ENCODE measurements at places on chromosomes 5 and 9.

DNA sequence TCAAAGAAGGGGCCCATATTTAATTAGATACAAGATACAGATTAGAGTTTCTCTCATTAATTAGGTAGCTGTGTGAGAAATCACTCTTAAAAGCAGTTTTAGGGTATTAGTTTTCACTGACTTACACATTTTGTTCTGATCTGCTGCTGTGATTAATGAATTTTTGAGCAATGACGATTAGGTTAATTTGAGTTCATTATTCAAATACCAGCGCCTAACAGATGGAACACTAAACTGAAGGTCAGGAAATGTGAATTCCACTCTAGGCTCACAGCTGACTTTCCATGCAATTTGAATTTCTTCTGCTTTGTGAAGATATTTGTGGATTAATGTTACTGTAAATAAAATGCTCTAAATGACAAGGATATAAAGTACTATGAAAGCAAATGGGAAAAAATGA, 380.6 kb downstream of the ADGRV1 start:
- peak; percentile 36 for DNase-seq

- no peak for DNase-seq
Observed at GRCh38 chr5:180334176-180334575, 19.0 kb downstream of the GFPT2 start.

DNA sequence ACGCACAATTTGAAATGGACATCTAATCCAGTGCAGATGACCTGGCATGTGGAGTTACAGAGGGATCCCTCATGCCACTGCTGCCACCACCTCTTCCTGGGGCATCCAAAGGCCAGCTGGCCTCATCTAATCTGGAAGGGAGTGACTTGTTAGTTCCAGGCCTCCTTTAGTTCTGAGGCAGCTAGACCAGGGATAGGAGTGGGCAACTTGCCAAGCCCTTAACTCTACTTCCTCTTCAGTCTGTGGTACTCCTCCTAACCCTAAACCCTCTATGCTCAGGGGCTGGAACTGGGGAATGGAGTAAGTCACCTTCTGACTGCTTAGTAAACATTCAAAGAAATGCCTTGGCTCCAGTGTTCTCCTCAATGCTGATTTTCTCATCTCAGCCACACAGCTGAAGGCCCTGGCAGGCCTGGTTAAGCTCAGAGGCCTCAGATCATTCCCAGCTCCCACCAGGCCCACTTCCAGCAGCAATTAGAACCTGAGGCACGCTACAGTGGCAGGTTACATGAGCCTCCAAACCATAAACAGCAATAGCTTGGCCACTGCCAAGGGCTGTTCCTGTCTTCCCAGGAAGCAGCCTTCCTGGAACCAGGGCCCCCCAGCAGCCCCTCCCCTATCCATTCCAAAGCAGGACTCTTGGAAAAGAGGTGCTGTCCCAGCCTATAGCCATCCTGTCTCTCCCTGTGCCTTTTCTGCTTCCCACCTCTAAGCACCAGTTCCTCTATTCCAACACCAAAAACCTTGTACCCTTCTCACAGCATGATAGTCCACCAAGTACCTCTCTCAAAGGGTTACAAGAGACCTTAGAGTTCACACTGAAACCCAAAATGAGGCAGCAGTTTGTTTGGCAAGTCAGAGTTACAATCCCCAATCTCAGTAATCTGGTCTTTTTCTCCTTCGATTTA, 2.0 kb downstream of the EIF4EBP3 start:
- DNase-seq, result no peak

DNA sequence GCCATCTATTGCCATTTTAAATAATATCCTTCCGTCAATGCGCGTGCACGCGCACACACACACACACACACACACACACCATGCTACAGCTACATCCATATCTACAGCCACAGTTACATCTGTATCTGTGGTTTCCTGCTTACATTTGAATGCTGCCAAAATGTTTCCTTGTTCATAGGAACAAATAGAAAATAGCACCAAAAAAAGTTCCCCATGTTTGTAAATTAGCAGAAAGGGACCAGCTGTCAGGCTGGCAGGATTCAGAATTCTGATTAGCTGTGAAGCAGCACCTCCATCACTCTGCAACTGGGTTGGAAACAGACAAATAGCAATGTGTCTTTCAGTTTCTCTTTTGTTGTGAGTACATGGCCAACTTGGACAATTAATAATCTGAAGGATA, 601.5 kb downstream of the IRX1 start:
- DNase-seq, result no peak

DNA sequence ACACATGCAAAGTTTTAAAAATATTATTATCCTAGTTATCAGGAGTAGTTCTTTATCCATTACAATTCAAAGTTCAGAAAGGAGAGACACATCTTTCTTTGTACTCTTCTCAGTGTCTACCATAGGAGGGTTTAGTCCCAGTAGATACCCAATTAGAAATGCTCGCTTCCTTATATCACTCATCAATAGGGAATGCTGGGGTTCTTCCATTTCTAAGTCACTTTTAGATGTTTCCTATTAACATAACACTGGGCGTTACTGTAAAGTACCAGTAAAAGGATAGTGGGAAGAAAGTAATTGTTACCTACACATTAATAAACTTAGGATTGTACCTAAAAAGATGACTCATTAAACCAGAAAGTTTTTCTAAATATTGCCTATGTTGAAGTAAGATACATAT, 348.3 kb upstream of the CDH6 start:
- no peak for DNase-seq

DNA sequence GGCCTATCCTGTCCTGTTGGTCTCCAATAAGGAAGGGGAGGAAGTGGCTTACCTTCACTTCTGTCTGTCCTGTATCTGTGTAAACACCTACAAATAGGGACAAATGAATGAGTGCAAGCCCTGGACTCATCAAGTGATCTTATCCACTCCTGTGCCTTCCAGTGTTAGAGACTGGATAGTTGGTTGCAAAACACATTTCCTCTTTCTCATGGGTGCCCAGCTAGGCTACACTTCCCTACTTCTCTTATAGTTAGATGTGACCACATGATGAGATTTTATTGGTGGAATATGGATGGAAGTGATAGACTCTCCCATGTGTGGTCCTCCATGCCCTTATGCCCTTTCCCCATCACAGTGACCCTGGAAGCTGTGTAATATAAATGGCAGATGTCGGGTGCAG, 16.9 kb upstream of the PFDN1 start:
- no peak for DNase-seq

DNA sequence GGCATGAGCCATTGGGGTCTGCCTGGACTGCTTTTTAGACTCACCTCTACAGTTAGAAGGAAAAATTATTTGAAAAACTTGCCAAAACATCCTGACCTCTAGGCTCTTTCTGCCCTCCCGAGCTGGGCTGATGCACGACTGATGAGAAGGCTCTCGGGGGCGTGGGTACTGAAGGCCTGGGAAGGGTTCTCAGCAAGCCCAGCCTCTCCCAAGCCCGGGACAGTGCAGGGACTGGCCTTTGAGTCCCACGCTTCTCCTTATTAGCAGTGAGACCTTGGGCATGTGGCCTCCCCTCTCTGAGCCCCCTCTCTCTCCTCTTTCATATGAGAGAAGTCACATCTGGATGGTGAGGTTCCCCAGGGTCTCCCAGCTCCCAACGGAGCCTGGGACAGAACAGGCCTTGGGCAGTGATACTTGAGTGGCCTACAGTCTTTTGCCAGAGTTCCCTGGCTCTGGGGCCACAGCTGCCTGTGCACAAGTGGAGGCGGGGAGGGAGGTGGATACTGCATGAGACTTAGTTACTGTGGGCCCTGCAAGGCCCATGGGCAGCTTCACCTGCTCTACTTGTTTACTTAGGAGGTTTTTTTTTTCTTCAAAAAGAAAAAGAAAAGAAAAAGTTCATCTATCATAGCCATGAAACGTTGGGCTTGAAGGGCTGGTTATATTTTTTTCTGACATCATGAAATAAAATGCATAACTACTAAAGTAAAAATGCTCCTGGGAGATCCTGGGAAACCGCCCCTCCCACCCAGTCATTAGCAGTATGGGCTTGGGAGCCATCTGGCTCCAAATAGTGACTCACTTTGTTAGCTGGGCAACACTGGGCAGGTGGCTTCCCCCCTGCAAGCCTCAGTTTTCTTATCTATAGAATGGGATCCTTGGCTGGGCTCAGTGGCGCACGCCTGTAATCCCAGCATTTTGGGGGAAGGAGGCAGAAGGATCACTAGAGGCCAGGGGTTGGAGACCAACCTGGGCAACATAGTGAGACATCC, 139.4 kb downstream of the GAPVD1 start:
- DNase-seq, result no peak

DNA sequence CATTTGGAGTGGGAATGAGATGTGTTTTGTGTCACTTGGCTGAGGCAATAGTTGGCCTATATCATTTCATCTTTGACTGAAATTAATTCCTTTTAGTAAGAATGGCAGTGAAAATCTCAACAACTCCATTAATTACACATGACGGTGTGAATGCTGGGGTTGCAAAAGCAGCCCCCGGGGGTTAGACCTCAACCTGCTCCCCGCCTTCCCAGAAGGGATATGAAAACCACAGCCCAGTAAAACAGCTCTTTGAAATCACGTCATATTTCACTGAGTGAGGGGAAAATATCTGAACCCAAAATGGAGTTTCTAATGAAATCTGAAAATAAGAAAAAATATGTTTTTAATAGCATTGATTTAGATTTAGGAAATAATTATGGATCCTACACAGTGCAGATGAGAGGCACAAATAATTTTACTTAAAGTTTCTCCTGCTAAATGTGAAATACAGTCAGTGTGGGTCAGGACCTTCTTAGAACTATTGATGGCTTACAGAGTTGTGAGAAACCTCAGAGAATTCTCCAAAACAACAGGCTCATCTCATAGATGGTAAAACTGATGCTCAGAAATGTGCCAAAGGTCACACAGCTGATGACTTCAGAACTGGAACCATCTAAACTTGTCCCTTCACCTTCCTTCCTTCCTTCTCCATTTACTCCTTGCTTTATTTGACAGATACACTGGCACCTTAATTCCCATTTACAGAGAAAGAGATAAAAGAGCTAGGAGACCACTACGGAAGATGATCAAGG, 96.5 kb downstream of the SPOCK1 start:
- DNase-seq, result no peak

DNA sequence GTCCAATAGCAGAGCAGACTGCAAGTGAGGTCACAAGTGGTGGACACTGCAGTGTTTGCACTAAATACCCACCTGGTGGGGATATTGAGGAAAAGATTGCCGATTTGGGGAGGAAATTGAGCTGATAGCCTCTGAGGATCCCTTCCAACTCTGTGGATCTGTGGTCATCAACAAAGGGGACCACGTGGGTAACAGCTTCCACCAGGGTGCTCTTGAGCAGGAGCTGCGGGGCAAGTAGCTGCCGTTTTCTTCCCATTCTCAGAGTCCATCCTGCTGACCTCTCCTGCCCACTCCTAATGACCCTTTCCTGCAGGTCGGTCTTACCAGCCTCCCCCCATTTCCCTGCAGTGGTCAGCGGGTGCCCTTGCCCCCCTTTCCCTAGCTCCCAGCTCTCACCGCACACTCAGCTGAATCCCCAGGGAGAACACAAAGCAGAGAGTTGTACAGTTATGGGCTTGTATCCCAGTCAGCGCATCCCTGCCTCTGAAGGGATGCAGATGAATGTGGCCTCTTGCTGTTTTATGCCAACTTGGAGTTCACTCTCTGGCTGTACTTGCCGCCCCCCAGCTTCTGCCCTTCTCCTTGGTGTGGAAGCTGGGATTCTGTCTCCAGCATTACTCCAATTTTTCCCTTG, 18.0 kb downstream of the DAPK1 start:
- no peak for DNase-seq

DNA sequence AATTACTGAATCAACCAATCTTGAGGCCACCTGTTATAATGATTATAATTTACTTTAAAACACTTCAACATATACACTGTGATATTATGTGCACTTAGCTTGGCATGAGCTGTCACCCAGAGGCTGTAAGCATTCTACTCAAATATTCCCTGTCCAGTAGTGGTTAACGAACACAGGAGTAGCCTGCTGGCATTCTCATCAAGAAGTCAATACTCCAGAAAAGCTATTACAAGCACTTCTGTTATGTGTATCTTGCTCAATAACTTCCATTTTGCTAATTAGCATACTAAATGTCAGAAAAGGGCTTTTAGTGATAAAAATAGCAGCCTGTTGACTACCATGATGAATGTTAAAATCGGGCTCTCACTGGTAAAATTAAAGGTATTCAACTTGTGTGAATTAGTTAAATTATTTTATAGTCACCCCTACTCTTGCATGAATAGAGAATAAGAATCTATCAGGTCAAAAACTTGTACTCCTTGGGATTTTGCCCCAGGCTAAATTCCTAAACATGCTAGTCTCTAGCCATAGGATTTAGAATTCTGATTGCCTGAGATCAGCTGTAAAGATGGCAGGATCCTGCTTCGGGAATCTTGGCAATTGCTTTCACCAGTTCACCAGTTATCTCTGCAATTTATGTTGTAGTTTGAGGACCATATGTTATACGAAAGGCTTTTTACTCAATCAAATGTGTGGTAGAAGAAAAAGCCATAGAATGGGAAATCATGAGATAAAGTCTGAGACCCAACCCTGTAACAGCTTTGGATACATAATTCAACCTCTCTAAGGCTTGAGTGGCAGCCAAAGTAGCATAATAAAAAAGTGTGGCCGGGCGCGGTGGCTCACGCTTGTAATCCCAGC, 43.4 kb upstream of the PAM start:
- no peak for DNase-seq

- DNase-seq, result peak; percentile 80
Observed at GRCh38 chr5:96629774-96630173, 32.4 kb upstream of the CAST start.

DNA sequence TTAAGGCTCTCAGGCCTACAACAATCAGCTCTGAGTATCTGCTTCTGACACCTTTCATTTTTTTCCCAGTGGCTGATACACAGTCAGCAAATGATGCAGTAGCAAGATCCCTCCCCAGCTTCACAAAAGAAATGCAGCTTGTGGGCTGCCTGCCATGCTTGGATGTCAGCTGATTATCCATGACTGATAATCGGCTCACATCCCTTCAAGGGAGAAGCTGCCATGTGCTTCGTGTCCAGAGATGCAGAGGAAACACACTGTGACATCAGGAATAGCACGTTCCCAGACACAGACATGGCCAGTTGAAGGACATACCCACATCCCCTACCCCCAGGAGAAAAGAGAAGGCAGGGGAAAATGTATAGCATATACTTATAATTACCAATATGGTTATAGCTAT, 27.9 kb downstream of the TMEM215 start:
- no peak for DNase-seq

- DNase-seq, result no peak
Observed at GRCh38 chr5:14777932-14778791, 93.4 kb downstream of the ANKH start.

DNA sequence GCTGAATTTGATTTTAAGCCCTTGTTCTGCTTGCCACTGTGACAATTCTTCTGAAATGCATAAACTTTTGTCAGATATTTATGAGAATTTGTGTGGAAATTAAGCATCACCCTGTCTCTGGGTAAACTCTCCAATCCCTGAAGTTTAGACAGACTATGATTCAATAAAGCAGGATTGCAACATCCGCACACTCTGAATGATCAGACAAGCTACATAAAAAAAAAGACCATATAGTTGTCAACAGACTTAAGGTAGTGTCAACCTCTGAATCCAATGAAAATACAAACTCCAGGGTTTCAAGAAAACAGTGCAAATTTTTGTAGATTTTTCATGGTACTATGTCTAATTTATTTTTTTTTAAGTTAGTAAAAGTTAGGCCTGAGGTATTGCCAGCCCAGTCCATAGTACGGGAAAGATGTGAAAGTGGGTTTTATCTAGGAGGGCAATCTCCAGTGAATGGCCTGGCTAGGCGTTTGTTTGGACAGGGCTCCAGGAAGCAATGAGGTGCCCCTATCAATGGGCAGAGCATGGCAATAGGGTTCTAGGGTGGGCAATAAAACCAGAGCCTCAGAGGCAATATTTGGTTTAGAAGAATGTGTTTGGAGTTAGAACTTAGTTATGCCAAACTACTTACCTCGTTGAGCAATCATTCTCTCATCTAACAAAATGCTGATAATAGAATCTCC, 762.6 kb upstream of the SEMA6A start:
- DNase-seq, result no peak
